ENCODE measurements at places on chromosomes 16 and 17.

DNA sequence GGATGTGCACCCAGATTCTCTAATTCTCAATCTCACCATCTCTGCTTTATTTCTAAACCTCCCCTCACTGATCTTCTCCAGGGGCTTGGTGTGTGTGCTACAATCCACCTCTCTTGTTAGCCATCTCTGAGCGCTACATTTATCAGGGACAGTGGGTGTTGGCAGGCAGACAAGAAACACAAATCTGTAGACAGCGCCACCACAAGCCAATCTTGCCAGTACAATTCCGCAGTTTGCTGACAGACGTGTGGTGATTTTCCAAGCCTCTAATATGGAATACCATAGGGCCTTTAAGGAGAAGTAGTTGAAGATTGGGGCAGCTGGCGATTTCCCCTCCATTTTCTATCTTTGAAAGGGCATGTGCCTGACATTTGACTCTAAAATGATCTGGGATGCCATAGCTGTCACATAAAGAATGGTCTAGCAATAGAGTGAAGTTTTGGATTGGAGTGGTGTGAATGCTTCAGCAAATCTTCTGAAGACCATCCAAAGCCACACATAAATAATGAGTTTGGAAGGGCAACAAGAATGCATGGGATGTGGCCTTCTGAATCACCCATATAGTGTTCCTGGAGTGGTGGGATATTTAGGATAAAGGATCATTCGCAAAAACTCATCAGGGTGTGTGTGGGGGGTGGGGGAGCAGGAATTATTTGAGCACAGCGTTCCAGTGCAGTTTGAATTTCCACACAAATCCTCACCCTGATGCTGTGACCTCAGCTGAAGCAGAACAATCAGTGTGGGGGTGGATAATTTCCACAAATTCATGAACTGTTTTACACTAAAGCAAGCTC lies 12.0 kb upstream of the ANKFN1 start:
- DNase-seq = no peak

DNA sequence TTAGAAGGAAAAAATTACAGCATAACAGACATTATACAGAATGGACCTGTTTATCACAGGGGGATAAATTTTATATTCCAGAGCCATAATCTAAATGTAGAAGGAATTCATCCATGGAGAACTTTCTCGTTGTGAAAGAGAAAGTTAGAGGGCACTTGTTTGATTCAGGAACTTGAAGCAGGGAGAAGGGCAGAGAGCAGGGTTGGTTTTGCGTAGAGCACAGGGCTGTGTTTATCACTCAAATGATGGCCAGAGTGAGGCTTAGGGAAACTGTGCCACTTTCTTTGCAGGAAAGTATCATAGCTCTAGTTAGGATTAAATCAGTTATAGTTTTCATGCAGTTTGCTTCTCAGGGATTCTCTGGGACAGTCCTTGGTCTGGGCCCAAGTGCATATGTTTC lies 29.1 kb upstream of the MED13 start:
- DNase-seq = no peak

DNA sequence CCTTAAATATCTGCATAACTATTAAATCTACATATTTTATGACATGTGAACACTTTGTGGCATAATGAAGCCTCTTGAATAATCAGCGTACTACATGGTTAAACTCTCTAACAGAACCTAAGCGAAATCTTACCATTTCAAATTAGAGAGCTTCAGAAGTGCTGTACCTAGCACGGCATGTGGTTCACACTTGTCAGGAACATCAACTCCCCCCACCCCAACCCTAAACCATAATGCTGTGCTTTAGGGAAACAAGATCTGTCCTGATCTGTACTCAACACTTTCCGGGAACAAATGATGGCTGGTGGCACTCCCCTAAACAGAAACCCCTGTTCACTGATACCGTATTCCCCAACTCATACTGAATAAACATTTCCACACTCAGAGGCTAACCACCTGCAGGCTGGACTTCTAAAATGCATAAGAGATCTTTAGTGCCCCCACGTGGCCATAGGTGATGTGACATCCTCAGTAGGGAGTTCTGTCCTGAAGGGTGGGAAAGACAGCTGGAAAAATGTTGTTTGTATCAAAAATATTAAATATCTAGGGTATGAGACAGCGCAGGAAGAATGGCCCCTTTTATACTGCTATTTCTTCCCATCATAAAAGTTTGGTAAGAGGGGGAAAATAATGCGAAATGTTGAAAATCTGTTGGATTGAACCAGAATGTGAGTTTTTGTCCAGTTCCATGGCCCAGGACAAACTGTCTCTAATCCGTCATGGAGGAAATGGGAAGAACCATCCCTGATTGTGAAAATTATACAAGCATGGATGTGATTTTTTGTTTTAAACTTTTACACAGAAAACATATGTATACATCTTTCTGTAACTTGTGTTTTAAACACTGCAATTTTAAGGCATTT lies 88.6 kb downstream of the USP31 start:
- DNase-seq = peak; percentile 75

- no peak for DNase-seq
These were observed 107.6 kb downstream of the TTC19 start for GRCh38 chr17:16107165-16107770.

DNA sequence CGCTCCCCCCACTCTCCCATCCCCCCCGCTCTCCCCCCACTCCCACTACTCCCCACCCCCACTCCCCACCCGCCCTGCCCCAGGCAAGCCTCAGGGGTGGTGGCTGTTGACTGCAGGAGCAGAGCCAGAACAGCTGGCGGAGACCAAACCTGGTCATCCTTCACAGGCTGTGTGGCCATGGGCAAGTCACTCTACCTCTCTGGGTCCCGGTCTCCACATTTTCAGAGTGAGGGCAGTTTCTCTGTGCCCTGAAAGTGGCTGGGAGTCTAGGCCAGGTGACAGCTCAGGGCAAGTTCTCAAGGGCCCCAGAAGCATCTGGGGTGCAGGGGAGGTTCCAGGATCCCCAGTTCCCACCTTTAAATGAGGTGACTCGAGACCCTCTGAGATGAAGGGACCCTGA lies 15.1 kb upstream of the BAHCC1 start:
- peak; percentile 56 for DNase-seq

- DNase-seq = no peak
These were observed 63.0 kb upstream of the ERCC4 start for GRCh38 chr16:13856811-13857511.

DNA sequence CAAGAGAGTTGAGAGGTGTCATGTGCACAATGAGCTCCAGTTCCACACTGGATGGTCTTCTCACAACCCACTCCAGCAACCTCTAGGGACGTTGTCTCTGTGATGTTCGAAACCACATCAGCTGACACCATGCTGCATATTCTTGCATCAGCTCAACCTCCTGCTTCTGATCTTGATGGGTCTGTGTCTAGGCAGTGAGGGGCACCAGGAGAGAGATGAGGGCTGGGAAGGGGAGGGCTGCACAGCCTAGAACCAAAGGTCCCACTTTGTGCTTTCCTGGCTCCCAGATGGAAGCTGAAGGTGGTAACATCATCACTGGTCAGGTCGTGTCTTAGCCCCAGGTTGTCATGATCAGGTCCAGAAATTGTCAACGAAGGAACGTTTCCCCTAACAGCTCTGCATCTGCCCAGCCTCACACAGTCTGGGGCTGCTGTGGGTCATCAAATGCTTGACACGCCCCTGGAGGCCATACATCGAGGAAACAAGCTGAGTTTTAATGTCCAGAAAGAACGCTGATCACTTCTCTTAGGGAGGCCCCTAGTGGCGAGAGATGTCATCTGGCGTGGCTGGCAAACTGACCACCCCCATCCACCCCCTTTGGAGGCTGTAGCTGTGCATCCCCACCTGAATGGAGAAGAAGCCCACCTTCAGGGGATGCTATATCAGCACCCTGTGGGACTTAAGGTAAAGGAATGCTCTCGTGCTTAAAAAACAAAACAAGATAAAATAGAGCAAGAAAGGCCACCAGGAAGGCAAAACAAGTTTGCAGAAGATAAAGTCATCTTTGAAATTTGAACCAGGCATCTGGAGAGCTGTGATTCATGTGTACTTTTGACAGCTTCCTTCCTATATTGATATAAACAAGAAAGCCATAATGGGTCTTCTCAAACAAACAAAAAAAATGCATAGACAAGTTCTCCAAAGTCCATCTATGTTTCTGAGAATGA lies 58.3 kb downstream of the WIPI1 start:
- DNase-seq = peak; percentile 86

GRCh38 chr17:77549726-77550366 lies 408.7 kb upstream of the TNRC6C start:
- no peak for DNase-seq

DNA sequence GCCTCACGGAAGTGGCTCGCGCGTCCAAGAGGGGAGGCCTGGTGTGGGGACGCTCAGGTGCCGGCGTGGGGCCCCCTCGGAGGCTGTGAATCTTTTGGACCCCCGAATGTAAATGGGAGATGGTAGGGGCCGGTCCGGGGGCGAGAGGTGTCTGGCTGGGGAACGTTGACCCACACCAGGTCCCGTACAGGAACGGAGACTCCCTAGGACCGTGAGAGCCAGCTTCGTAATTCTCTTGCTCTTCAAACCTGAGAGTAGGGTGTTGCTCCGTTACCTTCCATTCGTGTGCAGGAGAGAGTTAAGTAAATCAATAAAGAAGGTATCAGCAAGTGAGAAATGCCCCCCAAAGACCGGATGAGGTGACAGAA lies 481 bp downstream of the LYRM1 start:
- DNase-seq = no peak

- DNase-seq = no peak
These were observed 1.0 kb upstream of the GLG1 start for GRCh38 chr16:74607962-74608356.

DNA sequence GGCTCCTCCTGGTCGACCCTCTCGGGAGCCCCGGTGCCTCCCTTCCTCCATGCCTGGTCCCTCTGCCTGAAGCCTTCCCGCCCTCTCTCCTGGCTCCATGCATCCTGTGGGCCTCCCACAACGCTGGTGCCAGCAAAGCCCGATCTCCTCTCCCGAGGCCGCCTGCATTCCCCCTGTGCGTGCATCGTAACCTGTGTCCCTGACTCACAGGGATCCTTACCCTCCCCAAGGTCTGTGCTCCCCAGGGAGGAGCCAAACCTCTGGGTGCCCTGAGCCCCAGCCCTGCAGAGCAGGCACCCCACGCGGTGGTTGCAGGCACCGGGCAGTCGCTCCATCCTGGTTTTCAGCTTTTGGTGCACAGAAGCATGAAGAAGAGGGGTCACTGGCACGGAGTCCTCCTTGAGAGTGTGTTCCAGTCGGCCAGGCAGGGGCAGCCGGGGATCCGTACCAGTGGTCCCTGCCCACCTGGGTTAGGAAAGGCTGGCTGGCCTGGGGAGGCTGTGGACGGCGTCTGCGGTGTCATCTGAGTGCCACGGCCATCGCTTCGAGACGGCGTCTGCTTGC lies 1.8 kb upstream of the ENPP7 start:
- no peak for DNase-seq

DNA sequence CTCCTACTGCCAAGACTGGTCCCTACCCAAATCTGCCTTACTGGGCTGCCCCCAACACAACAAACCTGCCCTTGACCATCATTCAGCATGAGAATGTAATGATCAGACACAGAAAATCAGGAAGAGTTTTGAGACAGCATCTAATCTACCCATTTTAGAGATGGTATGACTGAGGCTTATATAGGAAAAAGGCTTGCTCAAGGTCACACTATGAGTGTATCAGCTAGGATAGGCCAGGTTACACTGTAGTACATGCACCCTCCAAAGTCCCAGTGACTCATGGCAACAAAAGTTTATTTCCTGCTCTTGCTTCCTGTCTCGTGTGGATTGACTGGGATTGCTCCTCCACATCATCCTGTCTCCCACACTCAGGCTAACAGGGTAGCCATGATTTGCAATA lies 27.9 kb downstream of the NLRC5 start:
- no peak for DNase-seq

DNA sequence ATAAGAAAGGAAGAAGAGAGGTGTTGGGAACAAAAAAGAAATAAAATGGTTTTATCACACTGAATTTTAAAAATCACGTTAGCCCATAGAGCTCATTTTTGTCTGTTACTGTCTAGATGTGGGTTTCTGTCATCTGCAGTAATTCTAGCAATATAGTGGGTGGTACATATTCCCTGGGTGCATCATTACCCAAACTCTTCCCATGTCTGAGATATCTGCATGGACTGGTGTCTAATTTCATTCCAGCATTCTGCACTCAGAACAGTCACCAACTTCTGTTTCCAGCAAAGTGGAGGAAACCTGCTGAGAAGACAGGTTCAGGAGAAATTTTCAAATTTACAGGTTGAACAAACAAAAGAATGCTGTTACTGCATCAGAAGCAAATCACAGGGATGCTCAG lies 263.8 kb downstream of the CDH11 start:
- no peak for DNase-seq

GRCh38 chr17:5011928-5012327 lies 14.2 kb downstream of the KIF1C start:
- no peak for DNase-seq

GRCh38 chr17:41505007-41505808 lies at the start of gene KRT13:
TSS of gene KRT13 (minus strand) at chr17:41505612. CDS start at chr17:41505550, 62 bp downstream.
- DNase-seq = no peak

DNA sequence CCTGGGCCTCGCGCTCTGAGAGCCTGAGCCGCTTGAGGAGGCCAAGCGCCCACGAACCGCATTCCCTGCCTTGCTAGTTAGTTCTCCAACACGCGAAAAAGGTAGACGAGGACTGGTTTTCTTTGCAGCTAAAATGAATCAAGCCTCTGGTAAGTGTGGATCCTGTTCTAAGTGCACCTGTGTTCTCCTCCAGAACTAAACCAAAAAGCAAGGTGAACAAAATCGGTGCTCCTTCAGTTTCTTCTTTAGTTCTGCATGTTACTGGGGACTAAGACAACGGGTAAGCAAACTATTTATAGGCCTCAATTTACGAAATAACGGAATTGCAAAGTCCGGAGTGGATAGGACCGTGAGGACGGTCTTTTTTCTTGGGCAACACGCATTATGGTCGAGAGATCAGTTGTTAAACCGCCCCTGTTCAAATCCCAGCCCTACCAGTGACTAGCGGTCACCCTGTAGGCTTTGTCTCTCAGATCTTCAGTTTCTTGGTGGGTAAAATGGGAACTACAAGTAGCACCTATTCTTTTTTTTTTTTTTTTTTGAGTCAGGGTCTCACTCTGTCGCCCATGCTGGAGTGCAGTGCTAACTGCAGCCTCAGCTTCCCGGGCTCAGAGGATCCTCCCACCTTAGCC lies 993 bp upstream of the ANKRD11 start:
- DNase-seq = peak; percentile 46

- DNase-seq = peak; percentile 47
These were observed 6.3 kb upstream of the KCNG4 start for GRCh38 chr16:84245956-84246678.

DNA sequence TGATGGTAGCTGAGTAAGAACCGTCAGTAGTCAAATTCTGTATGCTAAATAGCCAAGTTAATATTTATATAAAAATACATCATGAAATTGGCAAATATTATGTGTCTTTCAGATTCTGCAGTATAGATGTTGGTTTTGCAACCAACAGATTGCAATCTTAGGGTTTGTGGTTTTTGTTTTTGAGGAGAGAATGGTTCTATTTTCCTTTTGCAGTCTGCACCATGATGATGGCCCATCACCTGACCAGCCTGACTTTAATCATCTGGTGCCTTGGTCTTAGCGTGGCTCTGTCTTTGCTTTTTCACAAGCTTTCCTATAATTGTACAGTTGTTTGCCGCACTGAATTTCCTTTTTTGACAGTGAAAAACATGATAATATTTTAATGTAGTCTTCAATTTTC lies 50.7 kb downstream of the NUP93 start:
- DNase-seq = no peak

GRCh38 chr17:81388612-81389367 lies 6.5 kb upstream of the BAHCC1 start:
- peak; percentile 81 for DNase-seq
